ENCODE measurements at places on chromosomes 4 and X.

- DNase-seq: no peak
Observed at GRCh38 chr4:186144946-186145569, 40.6 kb downstream of the FAM149A start.

GRCh38 chr4:78956975-78957374 is 17.7 kb upstream of the PAQR3 start:
- DNase-seq: no peak

DNA sequence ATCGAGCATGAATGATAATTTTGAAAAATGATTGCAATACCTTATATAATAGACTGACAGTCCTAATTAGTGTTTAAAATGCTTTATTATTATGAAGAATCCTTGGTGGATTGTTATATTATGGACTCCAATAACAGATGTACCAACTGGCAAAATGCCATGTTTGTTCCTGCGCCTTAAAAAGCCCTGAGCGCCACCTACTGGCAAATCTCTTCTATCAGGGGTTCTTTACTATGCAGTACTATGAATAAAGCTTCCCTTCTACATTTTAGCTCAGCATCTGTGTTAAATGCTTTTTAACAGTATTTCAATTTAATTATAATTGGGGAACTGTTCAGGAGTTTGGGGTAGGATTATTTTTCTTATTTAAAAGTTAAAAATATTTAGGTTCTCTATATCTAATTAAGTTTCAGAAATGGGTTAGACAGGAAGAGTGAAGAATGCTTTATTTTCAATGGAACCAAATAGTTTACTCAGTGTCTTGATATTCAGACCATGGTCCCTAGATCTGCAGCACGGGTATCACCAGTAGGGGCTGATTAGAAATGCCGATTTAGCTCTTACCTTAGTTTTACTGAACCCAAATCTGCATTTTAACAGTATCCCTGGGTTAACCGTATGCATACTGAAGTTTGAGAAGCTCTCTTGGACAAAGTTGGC is 20.0 kb downstream of the CFAP97 start:
- peak; percentile 52 for DNase-seq

DNA sequence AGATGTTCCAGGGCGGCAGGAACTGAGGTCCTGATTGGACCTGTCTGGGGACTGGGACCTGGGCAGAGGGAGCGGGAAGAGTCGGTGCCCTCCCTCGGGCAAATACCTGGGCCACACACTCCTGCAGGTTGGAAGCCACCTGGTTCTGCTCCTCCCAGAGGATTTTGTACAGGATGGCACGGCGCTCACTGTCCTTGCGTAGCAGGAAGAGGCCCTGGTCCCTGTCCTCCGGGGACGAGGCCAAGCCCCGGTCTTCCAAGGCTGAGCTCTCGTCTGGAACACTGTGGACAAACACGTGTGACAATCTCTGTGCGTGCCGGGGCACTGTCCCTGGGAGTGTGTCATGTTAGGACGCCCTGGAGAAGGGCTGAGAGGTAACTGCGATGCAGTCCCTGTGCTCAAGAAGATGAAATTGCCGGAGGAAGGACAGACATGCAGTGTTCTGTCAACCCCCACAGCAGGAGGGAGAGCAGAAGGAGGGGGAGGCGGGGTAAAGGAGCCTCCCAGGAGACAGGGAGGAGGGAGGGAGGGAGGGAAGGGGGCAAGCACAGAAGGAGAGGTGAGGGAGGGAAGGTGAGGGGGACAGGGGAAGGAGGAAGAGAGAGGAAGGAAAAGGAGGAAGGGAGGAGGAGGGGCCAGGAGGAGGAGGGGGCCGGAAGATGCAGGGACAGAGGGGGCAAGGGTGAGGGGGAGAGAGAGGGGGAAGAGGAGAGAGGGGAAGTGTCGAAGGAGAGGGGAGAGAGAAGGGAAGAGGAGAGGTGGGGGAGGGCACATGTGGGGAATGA is 29.0 kb downstream of the PDHA1 start:
- DNase-seq: no peak

- DNase-seq: no peak
Observed at GRCh38 chr4:159188646-159189045, 85.8 kb downstream of the RAPGEF2 start.

DNA sequence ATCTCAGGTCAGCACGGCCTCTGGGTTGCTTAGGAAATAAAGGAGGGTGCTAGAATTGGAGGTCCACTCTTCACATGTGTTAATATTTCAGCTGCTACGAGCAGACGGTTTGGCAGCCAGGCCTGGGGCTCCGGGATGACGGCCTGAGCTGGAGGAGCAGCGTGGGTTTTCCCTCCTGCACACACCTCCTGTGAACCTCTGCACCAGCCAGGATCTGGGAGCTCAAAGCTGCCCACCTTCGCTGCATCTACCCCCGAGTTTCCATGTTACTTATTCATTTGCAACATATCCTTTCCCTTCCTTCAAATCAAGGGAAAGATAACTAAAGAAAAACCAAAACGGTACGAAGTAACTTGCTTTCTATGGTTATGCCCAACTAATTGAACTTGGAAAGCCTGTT is 13.6 kb downstream of the STOX2 start:
- no peak for DNase-seq

DNA sequence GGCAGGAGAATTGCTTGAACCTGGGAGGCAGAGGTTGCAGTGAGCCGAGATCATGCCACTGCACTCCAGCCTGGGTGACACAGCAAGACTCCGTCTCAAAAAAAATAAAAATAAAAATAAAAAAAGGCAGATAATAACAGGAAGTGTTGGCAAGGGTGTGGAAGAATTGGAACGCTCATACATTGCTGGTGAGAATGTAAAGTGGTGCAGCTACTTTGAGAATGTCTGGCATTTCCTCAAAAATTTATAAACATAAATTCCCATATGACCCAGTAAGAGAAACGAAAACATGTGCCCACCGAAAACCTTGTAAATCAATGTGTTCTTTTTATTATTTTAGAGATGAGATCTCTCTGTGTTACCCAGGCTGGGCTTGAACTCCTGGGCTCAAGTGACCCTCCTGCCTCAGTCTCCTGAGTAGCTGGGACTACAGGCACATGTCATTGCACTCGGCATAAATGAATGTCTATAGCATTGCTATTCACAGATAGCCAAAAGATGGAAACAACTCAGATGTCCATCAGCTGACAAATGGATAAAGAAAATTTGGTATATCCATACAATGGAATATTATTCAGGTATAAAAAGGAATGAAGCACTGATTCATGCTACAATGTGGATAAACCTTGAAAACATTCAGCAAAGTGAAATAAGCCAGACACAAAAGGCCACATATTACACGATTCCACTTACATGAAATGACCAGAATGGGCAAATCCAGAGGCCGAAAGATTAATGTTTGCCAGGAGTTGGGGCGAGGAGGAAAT is 63.7 kb upstream of the PLAC1 start:
- no peak for DNase-seq

GRCh38 chrX:116009861-116010710 is 160.5 kb upstream of the AGTR2 start:
- DNase-seq: no peak

GRCh38 chr4:13704035-13704434 is 76.5 kb upstream of the BOD1L1 start:
- no peak for DNase-seq

DNA sequence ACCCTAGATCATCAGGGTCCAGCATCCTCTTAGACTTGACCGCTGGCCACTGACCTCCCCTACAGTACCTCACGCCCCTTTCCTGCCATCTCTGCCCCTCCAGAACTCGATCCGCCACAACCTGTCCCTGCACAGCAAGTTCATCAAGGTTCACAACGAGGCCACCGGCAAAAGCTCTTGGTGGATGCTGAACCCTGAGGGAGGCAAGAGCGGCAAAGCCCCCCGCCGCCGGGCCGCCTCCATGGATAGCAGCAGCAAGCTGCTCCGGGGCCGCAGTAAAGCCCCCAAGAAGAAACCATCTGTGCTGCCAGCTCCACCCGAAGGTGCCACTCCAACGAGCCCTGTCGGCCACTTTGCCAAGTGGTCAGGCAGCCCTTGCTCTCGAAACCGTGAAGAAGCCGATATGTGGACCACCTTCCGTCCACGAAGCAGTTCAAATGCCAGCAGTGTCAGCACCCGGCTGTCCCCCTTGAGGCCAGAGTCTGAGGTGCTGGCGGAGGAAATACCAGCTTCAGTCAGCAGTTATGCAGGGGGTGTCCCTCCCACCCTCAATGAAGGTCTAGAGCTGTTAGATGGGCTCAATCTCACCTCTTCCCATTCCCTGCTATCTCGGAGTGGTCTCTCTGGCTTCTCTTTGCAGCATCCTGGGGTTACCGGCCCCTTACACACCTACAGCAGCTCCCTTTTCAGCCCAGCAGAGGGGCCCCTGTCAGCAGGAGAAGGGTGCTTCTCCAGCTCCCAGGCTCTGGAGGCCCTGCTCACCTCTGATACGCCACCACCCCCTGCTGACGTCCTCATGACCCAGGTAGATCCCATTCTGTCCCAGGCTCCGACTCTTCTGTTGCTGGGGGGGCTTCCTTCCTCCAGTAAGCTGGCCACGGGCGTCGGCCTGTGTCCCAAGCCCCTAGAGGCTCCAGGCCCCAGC is 5.2 kb downstream of the FOXO4 start:
- DNase-seq: no peak

DNA sequence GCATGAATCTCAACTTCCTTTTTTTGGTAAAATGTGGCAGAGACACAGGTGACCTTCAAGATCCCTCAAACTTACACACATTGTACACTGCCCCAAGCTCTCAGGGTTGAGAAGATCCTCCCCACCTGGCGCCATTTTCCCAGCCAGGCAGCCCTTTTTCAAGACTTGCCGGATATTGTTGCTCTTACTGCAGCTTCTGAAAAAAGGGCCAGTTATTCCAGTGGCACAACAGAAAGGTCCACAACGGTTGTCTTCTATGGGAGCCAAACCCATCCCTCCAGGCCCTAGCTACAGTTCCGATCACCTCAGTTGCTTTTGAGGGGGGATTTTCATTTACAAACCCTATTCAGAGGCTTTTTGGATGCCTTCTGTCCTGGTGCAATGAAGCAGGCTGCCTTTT is 101.1 kb downstream of the CHIC2 start:
- DNase-seq: no peak

DNA sequence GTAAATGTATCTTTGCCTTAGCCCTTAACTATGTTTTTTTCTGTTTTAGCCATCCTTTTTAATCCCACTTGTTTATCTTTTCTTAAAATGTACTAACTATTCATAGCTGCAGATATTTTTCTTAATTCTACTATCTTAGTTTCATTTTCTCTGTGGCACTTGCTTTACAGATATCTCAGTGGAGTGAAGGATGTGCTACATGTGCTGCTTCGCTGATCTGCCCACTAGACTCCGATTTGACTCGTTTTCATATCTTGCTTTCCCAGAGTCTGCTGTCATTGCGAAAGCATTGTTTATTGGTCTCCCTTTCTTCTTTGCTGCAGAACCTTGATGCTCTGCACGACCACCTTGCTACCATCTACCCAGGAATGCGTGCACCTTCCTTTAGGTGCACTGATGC is 30.6 kb downstream of the GUCY1B1 start:
- no peak for DNase-seq

- DNase-seq: no peak
Observed at GRCh38 chr4:169859366-169860216, 101.8 kb upstream of the HPF1 start.

DNA sequence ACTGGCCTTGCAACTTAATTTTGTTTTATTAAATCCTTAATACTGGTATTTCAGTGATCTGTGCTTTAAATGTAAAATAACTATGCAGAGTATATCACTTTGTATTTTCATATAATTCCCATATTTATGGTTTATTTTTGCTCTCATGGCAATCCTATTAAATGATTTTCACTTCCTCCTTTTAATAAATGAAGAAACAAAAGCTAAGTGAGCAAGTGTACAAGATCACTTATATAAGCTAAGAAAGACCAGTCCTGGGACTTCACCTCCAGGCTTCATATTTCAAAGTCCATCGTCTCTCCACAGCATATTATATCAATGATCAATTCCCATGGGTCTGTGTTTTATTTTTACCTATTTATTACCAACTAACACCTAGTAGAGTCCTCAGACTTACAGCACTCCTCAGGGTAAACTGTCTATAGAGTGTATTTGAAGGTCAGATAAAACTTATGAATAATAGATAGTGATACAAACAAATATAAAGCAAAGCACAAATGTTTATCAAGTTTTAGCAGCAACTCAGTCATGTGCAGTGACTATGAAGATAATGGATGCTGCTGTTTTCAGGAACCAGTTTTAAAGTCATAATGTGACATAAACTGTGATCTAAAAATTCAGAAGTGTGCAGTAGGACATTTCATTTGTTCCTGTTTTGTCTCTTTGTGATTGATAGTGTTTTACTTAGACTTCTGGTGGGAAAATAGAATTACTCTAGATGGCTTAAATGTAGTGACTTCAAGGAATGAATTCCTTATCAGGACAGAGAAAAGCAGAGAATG is 56.8 kb downstream of the ARHGAP24 start:
- no peak for DNase-seq

- no peak for DNase-seq
Observed at GRCh38 chrX:100990139-100990538, 20.6 kb downstream of the ARL13A start.

DNA sequence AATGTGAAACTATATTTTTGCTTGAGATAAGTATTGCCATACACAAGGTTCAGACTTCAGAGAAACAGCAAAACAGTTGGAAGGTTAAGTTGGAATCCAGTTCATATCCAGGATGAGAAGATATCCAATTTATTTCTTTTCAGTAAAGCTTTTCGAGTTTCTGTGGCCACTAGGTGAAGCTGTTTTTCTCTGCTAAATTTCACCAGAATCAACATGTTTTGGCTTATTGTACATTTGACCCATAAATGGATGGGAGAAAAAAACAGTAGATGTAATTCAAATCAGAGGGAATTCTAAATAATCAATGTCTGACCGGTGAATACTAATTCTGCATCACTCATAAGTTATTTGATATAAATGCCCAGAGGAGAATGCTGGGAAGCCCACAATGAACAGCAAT is 9.1 kb upstream of the METTL14 start:
- no peak for DNase-seq

GRCh38 chr4:38120772-38121171 is 160.6 kb downstream of the PTTG2 start:
- no peak for DNase-seq

DNA sequence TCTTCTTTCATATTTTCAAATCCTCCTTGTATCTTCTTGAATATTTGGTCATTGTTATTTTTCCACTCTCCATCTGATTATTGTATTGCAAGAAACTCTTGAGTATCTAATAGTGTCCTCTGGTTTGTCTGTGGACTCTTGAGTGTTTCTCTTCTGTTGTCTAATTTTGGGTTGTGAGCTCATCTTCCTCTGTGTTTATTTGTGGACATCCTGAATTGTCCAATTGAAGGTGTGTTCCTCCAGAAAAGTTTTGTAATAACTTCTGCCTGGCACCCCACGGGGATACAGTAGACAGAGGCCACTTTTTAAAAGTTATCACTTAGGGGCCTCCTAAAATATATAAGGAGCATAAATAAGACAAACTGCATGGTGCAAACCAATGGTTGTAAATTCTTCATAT is 3.1 kb upstream of the CC2D2A start:
- no peak for DNase-seq

- DNase-seq: peak; percentile 10
Observed at GRCh38 chr4:128831531-128832242, 22.2 kb downstream of the JADE1 start.

- no peak for DNase-seq
Observed at GRCh38 chr4:20086067-20086798, 165.5 kb upstream of the SLIT2 start.
